Activated T-helper 1 cell treated with anti-CD3 and anti-CD28 coated beads, Interleukin-12 subunit alpha, Interleukin-12 subunit beta, Interleukin-2, Interleukin-4 antibody, amounts not matched to agents 30 ng/mL and 10 ng/mL and 1 ng/mL, durations not matched to agents 14 hours and 24 hours and 36 hours (primary cell): ENCODE measurements at places on chromosomes 12 and 14.

DNA sequence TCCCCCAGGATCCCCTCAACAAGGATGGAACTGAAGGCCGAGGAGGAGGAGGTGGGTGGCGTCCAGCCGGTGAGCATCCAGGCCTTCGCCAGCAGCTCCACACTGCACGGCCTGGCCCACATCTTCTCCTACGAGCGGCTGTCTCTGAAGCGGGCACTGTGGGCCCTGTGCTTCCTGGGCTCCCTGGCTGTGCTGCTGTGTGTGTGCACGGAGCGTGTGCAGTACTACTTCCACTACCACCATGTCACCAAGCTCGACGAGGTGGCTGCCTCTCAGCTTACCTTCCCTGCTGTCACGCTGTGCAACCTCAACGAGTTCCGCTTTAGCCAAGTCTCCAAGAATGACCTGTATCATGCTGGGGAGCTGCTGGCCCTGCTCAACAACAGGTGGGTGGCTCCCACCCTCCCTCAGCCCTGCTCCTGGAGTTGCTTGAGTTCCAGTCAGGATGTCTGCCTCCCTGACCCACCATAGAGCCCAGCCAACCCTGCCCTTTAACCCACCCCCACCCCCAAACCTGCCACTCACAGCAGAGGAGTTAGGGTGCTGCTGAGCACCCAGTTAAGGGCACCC is 1.4 kb downstream of the ASIC1 start:
- no peak for DNase-seq

DNA sequence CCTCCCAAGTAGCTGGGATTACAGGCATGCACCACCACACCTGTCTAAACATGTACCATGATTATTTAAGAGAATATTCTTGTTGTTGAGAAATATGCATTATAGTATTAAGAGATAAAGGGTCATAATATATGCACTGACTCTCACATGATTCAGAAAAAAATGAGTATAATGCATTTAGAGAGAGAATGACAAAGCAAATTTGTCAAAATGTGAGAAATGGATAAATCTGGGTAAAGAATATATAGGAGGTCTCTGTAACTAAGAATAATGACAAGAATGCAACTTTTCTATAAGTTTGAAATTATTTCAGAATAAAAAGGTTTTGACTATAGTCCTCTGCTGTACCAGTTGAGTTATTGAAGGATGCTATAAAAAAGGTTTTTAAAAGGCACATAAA is 28.1 kb upstream of the ZNF740 start:
- DNase-seq, result no peak

GRCh38 chr14:80213602-80214001 is 2.3 kb upstream of the DIO2 start:
- no peak for DNase-seq

- DNase-seq, result no peak
These were observed 251.7 kb upstream of the TBX3 start for GRCh38 chr12:114935658-114936057.

DNA sequence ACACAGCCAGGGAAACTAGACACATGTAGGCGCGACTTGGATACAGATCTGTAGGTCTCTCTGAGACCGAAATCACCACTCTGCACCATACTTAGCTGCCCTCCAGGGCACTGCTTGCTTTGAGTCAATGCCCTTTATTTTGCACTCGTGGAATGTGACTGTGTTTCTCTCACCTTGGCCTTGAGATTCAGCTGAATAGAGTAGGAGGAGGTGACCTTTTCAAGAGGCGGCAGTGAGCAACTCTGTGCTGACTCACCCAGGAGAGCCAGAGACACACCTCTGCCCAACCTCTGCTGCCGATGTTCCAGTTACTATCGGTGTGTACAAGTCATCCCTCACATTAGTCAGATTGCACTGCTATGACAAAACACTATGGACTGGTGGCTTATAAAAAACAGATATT is 583.4 kb downstream of the VRK1 start:
- DNase-seq, result peak; percentile 22

GRCh38 chr12:106020736-106021135 is 118.0 kb downstream of the NUAK1 start:
- no peak for DNase-seq

DNA sequence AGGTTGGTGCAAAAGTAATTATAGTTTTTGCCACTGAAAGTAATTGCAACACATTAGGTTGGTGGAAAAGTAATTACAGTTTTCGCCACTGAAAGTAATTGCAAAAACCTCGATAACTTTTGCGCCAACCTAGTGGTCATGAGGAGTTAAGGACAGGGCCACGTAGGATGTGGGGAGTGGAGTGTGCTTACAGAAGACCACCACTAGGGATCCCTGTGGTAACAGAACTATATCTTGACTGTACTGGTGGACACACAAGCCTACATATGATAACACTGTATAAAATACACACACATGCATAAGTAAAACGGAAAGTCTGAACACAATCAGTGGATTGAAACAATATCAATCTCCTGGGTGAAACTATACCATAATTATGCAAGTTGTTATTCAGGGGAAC is 187.4 kb upstream of the ABCD2 start:
- no peak for DNase-seq

DNA sequence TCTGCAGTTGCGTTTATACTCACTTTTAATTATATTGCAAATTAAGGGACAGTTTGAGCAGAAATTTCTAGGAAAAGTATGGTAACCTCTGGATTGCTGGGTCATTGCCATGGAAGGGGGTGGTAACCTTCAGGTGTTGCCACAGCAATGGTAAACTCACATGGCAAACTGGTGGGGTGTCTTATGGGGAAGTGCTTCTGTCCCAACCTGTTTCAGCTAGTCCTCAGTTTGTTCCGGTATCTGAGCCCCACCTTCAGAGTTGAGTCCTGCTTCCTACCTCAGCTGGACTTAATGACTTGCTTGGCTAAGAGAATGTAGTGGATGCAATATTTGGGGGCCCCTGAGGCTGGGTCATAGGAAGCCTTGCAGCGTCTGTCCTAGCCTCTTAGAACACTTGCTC is 7.3 kb upstream of the CLMN start:
- no peak for DNase-seq

- no peak for DNase-seq
These were observed 16.9 kb downstream of the WSB2 start for GRCh38 chr12:118044075-118044474.
